Hematopoietic multipotent progenitor cell treated with erythropoietin and hydrocortisone succinate and interleukin-3 and kit ligand, for 15 days (in vitro differentiated cells): ENCODE measurements at places on chromosomes 7 and 10.

GRCh38 chr7:7257899-7258692 lies 75.8 kb downstream of the C1GALT1 start:
- DNase-seq = no peak

DNA sequence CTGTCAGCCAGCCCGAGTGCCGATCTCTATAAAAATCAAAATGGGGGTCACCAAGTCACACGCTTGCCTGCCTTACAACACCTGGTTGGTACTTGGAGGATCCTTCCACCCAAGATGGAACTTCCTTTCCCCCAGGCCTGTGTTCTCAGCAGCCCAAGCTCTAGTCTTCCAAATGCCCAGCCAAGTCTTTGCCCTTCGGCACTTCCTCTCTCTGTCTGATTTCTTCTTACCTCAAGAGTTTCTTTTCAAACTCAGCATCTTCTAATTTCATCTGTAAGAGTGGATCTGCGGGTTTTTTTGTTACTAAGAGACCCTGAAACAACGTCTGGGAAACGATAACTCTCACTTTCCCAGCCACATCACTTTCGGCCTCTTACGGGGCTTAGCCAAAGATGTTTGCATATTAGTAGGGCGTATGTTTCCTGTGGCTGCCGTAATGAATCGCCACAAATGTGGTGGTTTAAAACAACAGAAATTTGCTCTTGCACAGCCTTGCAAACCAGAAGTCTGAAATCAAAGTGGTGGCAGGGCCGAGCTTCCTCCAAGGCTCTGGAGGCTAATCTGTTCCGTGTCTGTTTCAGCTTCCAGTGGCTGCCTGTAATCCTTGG lies 219.9 kb downstream of the TCF7L2 start:
- DNase-seq = no peak

DNA sequence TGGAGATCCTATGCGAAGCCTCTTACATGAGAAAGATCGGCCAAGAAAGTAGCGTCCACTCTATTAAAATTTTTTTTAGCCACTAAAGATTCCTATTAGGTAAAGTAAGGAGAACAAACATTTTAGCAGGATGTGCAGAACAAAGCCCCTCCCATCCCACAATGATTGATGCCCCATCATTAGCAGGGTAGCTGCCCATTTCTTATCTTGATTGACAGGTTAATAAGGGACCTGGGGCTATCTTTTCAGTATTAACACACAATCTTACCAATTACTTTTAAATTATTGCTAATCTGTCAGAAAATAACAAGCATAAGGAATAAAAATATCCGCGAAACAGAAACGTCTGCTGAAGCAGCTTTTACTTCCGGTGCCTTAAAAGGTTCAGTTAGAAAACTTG lies 5.1 kb downstream of the FZD8 start:
- DNase-seq = no peak

DNA sequence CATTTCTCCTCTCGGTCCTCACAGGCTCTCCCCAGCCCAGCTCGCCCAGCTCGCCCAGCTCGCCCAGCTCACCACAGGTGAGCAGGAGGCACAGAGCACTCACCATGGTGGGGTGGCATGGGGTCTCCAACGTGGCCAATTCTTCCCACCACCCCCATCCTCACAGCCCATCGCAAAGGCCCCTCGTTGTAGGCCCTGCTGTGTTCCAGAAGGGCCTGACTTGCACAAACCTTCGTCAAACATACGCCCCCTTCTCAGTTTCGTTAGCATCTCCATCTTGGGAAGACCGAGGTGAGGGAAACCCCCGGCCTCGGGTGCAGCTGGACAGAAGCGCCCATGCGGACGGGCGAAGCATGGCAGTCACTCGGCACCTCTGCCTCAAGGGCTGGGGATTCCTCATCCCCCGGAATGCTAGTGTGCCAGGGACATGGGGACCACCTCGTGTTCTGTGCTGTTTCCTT lies 304.6 kb downstream of the TNS3 start:
- DNase-seq = no peak

DNA sequence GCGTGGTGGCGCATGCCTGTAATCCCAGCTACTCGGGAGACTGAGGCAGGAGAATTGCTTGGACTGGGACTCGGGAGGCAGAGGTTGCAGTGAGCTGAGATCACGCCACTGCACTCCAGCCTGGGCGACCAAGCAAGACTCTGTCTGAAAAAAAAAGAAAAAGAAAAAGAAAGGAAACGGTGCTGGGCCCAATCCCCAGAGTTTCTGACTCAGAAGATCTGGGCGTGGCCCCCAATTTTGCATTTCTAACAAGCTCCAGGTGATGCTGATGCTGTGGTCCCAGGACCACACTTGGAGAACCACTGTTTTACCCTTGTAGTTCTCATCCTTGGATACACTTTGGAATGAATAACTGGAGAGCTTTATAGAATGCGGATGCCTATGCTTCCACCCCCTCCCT lies 79.0 kb downstream of the C10orf105 start:
- DNase-seq = no peak

- peak; percentile 74 for DNase-seq
Measured at GRCh38 chr7:131105799-131106680, 221.6 kb upstream of the MKLN1 start.

DNA sequence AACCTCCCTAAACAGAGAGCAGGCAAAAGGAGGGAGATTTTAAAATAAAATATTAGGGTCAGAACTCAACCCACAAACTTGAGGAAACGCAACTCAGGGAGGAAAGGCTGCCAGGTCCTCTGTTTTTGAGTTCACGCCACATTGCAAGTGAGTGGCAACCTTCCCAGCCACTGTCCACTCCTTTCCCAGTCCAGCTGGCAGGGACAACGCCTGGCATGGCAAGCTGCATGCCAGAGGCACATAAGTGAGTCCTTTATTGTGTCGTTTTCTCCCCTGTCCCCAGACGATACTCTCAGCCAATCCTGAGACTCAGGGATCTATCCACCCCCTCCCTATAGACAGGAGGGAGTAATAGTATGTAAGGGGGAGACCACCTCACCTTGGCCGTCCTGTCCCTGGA lies 22.4 kb downstream of the FBXW4 start:
- no peak for DNase-seq

GRCh38 chr10:94549221-94549620 lies 3.6 kb downstream of the HELLS start:
- no peak for DNase-seq

DNA sequence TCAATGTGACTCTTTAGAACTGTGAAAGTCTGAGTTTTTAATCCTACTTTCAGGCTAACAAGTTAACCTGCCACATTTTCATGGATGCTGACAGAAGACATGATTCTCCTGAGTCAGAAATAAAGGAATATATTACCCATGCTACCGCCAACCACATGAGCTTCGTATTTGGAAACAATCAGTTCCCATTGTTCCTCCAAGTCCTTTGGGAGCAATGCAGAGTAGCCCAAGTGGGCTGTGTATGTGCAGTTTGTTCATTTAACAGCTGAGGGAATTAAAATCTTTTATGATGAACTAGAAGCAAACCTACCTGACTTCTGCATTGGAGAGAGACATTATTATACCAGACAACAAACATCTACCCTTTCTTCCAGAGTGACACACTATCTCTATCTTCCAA lies 169.3 kb upstream of the BET1 start:
- no peak for DNase-seq

DNA sequence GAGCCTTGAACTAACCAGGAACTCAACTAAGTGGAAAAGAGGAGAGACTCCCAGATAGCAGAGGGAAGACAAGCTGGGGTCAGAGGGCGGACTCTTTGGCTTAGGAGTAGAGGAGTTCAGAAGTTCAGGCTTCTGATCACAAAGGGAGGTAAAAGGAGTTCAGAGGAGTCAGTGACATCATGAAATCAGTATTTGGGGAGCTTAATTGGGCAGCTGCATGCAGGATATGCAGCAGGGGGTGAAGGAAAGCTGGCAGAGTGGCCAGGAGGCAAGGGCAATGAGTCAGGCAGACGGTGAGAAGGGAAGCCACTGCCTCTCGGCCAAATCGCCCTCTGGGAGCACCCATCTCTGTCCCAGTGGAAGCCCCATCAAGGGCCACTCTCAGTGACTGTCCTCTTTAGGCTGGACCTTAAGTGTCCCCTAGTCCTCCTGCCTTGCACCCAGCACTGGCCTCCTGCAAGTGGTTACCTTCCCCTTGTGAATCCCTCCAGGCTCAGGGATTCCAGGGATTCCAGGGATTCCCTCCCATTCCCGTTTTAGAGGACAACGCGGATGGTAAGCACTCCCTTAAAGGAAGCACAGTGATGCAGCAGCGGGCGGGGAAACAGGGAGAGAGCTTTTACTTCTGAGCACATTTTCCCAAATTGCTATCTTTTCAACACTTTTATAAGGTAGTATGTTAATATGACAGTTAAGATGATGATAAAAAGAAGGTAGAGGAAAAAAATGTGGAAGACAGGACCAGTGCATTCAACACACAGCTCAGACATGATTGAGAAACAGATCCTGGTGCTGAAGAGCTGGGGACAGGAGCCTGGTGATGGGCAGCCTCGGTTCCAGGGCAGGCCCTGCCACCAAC lies 72.6 kb downstream of the KCNMA1 start:
- DNase-seq = no peak

GRCh38 chr10:77247031-77247990 lies 390.3 kb downstream of the KCNMA1 start:
- DNase-seq = no peak

DNA sequence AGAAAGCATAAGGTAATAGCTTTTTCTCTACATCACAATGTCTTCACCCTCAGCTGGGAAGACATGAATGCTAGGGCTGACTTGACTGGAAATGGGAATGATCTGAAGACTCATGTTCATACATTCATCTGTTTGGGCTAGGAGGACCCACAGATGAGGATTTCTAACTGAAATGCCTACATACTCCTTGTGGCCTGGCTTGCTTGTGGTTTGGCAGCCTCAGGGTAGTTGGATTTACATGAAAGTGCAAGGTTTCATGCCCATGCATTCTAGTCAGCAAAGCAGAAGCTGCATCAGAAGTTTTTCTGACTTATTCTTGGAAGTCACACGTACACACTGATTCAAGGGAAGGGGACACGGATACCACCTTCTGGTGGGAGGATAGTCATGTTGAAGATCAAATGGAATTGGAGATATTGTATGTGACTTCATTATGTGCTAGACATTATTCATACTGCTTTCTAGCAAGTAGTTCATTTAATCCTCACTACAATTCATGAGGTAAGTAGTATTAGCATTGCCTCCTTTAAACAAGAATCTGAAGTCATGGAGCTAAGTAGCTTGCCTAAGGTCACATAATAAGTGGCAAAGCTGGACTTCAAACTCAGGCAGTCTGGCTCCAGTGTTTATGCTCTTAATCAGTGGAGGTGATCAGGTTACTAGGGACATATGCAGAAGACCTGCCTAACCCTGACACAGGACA lies 957.0 kb downstream of the LRMDA start:
- DNase-seq = no peak

DNA sequence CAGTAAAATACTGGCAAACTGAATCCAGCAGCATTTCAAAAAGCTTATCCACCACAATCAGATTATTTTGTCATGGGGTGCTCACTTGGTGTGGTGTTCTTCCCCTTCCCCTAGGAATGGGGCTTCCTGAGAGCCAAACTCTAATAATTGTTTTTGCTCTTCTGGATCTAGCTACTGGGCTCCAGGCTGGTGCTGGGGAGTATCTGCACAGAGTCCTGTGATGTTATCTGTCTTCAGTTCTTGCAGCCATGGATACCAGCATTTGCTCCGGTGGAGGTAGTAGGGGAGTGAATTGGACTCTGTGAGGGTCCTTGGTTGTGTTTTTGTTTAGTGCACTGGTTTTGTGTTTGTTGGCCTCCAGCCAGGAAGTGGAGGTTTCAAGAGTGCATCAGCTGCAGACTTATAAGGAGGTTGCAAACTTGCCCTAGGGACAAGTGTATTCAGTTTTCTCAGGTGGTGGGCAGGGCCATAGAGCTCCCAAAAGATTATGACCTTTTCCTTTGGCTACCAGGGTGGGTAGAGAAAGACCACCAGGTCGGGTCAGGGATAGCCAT lies 308.5 kb upstream of the MAGI2 start:
- DNase-seq = no peak

DNA sequence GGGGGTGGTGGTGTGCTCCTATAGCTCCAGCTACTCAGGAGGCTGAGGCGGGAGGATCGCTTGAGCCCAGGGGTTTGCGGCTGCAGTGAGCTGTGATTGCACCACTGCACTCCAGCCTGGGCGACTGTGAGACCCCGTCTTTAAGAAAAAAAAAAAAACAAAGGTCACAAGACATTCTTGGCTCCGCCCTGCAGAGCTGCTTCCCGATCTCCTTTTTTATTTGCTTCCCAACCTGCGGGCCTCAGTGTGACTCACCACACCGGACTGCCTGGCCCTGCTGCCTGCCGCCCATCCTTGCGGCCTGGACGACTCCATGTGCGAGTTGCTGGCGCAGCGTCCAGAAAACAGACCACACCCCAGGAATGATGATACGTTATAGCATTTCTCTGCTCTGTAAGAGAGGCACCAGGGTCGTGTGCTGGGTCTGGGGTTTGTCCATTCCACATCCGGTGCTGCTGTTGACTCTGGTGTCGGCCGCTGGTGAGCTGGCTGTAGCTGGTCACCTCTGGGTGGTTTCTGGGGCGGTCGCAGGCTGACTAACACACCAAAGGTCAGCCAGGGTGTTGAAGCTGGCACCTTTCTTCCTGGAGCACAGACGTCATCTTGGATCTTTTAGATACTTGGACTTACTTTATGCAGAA lies 123.6 kb downstream of the TCF7L2 start:
- DNase-seq = no peak

DNA sequence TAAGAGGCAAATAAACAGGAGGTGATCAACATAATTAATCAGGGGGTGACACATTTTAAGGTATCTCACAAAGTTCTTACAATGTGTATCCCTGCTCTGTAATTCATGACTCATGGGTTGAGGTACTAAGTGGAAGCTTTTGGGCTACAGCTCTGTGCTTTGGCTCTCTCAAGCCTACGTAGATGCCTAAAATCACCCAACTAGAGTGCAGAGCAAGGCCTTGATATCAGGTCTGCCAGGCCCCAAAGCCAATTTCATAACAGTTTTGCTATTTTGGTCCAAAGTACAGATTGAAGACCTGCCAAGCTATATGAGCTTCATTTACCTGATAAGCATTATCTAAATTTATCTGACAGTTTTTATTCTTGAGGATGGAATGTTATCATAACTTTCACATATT lies 175.3 kb upstream of the BET1 start:
- no peak for DNase-seq

- no peak for DNase-seq
Measured at GRCh38 chr7:155879592-155879991, 67.3 kb upstream of the SHH start.

DNA sequence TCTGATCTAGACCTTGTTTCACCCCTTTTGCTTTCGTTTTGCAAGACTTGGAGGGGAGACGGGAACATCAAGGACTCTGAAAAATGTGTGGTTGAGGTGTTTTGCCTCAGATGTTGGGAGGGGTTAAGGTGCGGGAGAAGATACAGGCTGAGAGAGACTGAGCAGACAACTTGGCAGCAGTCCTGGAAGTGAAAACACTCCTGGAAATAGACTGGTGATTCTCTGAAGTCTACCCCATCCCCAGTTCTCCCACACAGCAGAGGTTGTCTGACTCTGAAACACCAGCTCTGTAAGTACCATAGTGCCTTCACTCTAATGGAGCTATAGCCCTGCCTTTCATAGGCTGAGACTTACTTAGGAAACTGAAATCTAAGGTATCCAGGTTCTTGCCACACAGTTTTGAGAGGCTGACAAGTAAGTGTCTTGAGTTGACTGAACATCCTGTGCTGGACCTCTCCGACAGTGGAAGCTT lies 152.5 kb downstream of the PPP1R9A start:
- DNase-seq = no peak

GRCh38 chr7:70698219-70698832 lies 433.6 kb upstream of the GALNT17 start:
- no peak for DNase-seq

GRCh38 chr10:103877861-103878260 lies 22.5 kb upstream of the SH3PXD2A start:
- DNase-seq = no peak

GRCh38 chr10:102599565-102600327 lies 44.5 kb upstream of the TRIM8 start:
- peak; percentile 59 for DNase-seq
